ENCODE measurements at places on chromosomes 16 and 17.

GRCh38 chr16:89054714-89055113, 38.9 kb upstream of the ACSF3 start:
- DNase-seq: no peak

DNA sequence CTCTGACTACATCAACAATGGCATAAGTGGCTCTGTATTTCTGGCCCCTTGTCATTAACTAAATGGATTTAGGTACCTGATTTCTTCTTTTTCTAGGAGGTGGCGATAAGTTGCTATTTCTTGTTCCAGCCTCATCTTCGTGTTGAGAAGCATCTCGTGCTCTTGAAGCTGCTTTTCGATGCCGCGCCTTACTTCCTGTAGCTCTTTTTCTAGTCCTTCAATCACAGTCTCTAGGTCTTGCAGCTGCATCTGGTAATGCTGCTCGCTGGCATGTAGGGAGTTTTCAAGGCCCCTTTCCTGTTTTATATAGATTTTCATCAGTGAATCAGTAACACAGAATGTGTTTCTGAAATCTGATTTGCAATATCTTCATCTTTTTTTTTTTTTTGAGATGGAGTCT, 5.1 kb downstream of the KRT222 start:
- DNase-seq: no peak

GRCh38 chr17:59963738-59964481, 630 bp downstream of the RNFT1 start:
- DNase-seq: no peak

DNA sequence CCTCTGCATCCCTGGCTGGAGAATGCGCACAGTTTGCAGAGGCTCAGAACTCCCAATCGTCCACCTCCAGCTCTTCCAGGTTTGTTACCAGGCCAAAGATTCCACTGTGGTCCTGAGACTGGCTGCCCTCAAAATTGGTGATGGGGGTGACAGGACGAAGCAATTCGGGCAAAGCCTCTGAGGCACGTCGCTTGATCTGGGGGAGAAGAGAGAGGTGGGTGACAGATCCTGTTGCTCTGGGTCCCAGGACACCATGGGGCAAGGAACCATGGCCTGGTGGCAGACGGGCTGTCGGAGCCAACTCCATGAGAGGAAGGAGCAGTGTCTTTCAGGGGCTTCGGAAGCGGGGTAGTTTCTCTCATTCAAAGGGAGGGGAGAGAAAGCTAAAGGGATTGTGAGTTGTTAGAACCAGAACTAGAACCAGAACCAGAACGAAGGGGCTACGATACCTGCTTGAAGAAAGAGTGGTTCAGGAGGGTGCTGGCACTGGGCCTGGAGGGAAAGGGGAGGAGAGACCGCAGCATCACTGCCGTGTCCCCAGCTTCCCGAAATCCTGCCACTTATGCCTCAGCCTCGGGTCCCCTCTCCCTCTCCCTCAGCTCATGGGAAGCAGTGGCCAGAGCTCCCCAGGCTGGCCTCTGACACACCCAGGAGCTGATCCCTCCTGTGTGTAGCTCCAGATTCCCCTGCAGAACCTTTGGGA, 3.8 kb upstream of the LIMD2 start:
- no peak for DNase-seq

DNA sequence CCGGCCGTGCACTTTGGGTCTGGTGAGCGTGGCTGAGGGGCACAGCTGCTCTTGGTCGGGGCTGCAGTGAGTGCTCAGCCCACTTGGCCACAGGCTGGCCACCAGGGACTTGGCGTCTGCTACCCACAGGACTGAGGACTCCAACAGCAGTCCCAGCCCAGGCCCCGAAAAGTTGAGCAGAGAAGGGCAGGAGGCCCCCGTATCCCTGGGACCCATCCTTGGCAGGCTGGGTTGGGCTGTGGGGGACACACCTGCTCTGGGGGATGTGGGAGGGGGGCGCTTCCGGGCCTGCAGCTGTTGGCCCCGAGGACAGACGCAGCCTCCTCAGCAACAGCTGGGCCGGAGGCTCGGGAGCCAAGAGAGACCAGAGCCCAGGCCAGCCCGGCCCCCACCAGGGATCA, 19.4 kb upstream of the SSTR5 start:
- no peak for DNase-seq

DNA sequence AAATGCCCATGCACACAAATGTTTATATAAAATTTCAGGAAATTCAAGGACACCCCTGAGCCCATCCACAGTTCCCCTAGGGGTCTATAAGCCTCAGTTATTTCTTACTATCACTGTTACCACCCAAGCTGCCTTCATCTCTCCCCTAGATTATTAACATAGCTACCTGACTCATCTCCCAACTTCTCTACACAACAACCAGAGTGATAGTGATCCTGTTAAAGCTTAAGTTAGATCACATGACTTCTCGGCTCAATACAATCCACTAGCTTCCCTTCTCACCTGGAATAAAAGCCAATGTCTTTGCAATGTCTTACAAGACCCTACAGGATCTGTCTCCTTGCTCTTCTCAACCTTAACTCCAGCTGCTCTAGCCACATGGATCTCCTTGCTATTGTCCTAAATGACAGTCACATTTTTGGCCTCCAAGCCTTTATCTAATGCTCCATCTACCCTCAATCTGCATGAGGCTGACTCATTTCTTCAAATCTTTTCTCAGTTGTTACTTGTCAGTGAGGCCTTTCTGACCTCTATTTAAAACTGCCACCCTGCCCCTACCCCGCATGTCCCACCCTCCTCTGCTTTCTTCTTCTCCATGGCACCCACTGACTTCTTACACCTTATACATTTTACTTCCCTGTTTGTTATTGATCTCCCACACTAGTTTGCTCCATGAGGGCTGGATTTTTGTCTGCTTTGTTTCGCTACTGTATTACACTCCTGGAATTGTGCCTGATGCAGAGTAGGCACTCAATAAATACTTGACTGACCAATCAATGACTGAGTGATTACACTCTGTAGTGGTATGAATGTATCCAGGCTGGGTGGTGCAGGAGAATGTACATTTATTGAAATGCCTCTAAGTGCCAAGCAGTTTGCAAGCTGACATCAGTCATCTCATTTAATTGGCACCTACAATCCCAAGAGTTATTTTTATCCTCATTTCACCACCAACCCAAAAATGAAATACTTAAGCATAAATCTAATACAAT, 5.2 kb upstream of the LIG3 start:
- DNase-seq: no peak

- no peak for DNase-seq
Measured at GRCh38 chr17:8002721-8003593, 542 bp downstream of the GUCY2D start.

GRCh38 chr17:9279893-9280292, 258.6 kb downstream of the NTN1 start:
- no peak for DNase-seq

GRCh38 chr16:25060920-25061319, 45.8 kb upstream of the ARHGAP17 start:
- DNase-seq: no peak

DNA sequence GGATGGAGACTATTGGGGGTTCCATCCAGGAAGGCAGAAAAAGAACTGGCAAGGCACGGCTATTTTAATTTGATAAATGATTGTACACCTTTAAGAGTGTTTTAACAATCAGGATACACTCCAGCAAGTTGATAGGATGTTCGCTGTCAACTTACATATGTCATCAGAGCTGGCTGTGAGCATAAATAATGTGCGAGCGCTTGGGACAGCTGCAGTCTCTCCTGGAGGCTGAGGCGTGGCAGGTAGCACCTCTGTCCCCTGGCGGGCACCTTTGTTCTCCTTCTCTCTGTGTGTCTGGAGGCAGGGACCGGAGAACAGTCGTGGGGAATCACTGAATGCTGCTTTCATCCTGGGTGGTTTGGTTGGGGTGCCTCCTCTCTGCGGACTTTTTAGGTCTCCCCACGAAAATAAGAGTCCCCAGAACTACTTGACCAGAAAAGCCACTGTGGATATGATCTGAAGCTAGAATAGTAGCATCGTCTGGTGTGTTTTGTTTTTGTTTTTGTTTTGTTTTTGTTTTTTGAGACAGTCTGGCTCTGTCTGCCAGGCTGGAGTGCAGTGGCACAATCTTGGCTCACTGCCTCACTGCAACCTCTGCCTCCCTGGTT, 9.4 kb downstream of the BAHCC1 start:
- DNase-seq: no peak

Measured in type B pancreatic cell (in vitro differentiated cells).